T47D (cell line): ENCODE measurements at places on chromosomes 5 and 9.

- DNase-seq = no peak
Observed at GRCh38 chr9:15361737-15362136, 54.7 kb upstream of the TTC39B start.

DNA sequence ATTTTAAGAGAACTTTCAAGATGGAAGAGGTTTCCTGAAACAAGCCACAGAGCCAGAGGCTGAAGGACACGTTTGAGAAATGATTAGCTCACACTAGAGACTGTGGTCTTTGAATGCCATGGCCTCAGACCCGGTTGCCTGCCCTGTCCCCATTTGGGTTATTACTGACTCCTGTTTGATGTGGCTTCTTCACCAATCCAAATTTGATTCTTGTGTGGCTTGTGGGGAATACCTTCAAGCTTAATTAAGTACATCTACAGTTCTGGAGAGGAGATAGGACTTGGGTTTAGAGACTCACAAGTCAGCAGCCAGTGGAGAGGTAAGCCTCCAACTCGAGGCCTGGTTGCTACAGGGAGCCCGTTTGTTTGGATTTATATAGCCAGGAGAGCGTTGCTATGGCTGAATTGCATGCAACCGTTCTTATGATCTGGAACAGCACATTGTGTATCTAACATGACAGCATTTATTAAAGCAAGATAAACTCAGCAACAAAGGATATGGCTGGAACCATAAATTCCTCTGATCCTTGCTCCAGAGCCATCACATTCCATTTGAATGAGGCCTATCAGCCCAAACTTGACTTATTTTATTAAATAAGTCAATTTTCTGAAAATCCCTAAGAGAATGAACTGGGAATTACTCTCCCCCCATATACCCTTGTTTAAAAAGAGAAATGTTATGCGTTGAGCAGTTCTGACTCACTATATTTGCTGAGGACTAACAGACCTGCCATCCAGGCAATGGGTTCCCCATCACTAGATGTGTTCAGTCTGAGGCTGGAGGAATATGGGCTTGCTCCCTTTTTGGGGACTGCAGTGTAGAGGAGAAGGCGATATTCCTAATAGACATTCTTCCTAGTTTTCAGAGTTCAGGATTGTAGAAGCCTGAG is 88.4 kb upstream of the TNFSF8 start:
- no peak for DNase-seq

DNA sequence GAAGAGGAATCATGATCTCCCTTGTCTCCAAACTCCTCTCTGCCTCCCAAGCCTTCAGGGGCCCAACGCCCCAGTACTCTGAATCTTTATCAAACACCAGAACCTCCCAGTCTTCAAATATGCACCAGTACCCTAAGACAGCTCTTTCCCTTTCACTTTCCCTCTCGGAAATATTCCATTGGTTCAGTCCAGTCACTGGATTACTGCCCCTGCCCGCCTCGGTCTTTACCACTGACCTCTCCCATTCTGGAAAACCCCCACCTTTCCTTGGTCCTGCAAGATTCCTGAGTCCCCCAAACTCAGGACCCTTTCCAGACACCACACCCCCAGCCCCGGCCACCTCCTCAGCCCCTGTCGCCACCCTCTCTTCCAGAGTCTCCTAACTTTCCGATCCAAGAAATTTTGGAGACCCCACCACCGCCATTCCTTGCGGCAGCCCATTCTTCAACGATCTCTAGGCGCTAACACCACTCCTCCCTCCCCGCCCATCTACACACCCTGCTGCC is 674 bp downstream of the C5orf15 start:
- DNase-seq = no peak

GRCh38 chr5:40687321-40687720 is 7.6 kb downstream of the PTGER4 start:
- no peak for DNase-seq

DNA sequence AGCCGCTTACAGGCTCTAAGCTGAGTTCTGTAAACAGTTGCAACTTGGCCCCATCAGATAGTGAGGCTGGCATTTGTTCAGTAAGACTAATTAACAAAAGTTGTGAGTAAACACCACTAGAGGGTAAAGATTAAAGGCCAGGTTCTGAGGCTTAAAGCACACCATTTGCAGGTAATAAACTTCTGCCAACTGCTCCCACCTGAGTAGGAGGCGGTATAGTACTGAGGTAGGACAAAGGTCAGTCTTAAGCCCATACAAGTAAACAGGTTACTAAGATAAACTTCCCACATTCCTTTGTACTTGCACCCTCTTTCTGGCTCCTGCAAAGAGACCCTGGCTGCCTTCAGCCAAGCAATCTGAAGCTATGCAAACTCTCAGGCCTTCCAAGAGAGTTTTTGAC is 419.6 kb downstream of the DNAH5 start:
- DNase-seq = no peak

GRCh38 chr5:68243251-68243650 is 27.7 kb downstream of the PIK3R1 start:
- DNase-seq = no peak

DNA sequence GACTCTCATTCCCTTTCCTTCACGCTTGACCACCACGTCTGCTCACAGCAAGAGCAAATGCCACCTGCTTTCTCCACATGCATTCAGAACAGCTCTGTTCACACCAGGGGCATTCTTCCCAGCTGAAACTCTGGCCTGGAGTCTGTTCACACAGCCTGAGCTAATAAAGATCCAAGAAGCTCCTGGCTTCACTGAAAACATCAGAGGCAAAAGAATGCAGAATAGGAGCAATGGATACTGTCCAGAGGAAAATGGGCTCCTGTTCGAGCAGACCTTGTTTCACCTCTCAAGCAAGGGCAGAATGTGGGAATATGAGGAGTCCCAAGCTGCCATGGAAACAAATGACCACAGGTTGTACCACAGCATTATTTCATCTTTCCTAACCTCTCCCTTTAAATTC is 402.7 kb upstream of the TNC start:
- DNase-seq = no peak

DNA sequence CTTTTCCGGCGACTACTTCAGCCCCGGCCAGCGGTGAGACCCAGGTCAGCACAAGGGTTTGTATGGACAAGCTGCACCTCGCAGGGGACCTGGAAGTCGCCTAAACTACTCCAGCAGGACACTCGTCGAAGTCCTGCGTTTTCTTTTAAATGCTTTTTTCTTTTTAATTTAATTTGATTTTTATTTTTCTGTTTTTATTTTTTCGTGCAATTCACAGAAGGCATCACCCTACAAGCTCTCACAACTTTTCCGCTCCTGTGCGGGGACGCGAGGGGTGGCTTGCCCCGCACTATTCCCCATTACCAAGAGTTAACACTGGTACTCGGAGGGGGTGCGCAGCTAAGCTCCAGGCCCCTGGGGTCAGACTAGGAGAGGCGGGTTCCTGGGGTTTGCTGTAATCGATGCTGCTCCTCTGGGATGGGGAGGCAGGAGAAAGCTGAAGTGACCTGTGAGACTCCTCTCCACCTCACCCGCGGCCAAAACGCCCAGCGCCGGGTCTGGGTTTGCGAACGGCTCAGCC is 1.3 kb downstream of the EDIL3 start:
- no peak for DNase-seq

- DNase-seq = peak; percentile 90
Observed at GRCh38 chr9:469672-470551, 255.2 kb downstream of the DOCK8 start.

DNA sequence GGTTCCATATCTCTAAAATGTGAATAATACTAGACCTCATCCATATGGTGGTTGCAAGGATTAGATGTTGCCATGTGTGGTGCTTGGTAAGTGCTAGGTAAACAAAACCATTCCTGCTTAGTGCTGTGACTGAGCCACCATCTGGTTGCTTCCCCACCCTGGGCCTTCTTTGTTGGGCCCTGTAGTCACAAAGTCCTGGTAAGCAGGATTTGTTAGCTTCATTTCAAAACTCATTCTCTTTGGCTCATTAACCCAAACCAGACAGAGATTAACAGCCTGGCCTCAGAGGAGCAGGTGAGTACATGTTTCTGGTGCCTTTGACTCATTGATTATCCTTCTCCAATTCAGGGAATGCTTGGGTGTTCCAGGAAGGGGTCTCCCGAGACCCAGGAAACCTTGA is 240.2 kb downstream of the ARHGAP26 start:
- no peak for DNase-seq
